ENCODE measurements at places on chromosomes 5 and 9.

DNA sequence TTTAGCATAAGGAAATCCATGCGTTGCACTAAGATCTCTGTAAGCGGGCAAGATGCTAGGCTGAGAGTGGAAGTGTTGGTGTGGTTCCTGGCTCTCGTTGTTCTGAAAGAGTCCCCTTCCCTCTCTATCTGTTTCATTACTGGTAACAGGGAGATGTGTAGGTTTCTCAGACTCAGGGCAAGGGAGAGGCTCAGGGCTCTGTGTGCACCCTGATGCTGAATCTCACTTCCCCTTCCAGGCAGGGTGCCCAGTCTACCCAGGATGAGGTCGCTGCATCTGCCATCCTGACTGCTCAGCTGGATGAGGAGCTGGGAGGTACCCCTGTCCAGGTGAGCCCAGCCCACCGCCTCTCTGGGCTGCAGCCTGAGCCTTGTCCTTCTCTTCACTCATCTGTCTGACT, 45.7 kb downstream of the STOM start:
- no peak for DNase-seq

GRCh38 chr5:110268985-110269384, 457.5 kb downstream of the TMEM232 start:
- DNase-seq: no peak

DNA sequence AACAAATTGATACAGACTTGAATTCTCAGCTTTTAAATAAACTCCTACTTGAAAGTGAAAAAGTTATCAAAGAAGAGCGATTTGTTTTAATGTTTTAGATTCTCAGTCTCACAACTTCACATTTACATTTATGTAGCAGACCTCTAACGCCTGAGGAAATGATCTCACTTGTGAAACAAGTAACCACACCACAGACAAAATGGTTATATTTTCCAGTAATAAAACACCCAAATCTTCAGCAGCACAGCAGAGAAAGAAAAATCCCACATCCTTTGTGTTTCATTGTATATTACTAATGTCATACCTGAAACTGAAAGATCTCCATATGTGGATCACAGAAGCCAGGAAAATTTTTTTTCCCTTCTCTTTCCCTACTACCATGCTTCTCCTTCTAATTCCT, 29.8 kb upstream of the GZMA start:
- no peak for DNase-seq

DNA sequence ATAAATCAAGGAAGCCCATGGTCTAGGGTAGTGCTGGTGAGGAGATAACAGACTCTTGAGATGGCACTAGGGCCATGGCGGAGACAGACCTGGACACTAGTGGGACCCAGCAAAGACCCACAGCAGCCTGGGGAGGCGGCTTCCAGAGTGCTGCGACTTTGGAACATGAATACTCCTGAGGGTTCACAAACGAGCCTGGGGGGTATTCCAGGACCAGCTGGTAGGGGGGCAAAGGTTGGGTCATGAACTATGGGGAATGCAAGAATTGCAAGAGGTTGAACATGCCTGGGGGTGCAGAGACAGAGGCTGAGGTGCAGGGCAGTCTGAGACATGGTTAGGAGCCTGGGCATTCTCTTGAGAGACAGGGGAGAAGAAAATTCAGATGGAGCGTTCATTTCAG, 43.8 kb upstream of the SPTLC1 start:
- DNase-seq: no peak

DNA sequence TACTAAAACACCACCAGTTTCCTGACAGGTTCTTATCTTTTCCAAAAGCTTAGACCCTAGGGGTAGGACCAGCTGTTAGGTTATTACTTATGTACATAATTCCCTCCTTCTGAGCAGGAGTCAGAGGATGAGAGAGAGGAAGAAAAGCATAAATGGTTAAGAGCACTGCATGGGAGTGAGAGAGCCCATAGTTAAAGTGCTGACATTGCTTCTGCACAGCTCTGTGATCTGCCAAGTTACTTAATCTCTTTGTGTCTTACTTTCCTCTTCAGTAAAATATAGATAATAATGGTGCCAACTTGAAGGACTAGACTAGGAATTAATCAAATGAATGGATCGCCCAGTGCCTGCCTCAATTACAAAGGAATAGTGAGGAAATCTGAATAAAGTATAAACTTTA, 66.4 kb downstream of the NRG2 start:
- no peak for DNase-seq

DNA sequence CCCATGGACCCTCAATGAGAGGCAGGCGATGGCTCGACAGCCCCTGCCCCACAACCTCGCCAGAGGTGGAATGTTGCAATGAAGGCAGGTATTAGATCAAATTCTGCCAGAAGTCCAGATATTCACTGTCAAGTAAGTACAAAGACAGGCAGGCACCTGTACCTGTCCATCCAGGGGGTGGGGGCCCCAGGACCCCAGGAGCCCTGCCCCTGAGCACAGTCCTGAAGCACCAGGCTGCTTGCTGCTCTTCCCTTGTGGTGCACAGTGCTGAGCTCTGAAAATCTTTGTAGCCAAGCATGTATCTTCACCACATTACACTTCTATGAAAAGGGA, 26.2 kb upstream of the HMCN2 start:
- no peak for DNase-seq

- no peak for DNase-seq
Measured at GRCh38 chr9:3239240-3239639, 286.6 kb downstream of the RFX3 start.

DNA sequence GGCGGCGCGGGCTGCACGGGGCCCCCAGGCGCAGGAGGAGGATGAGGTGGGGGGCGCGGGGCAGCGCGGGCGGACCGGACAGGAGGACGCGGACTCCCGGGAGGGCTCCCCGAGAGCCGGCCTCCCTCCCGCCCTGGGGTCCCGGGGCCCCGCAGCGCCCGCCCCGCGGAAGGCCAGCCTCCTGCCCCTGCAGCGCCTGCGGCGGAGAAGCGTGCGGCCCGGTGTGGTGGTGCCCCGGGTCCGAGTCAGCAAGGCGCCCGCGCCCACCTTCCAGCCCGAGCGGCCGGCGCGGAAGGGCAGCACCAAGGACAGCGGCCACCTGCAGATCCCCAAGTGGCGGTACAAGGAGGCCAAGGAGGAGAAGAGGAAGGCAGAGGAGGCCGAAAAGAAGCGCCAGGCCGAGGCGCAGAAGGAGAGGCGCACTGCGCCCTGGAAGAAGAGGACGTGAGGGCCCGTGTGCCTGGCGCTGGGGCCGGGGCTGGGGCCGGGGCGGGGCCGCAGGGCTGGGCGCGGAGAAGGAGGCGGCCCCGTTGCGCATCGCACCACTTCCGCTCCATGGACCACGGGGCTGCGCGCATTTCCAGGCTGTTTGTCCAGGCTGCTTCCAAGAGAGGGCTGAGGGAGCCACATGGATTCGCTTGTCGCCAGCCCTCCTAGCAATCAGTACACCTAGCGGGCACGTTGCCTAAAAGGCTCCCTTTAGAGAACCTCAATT, 86.0 kb downstream of the ANKRD33B start:
- no peak for DNase-seq

DNA sequence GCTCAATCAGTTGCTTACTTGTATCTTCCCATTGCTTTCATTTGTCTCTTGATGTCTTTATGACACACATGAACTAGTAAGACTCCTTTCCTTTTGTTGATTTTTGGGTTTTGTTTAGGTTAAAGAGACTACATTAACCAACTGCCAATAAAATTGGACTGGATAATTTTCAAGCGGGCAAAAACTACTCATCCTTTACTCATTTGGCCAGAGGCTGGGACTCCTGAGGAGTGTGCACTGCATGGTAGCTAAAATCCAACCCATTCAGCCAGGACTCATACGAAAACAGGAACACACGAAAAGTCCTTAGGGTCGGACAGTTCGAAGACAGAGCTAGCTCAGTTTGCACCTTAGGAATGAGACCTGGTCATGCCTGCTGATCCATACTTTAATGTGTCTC, 6.0 kb downstream of the SLC46A2 start:
- DNase-seq: no peak

DNA sequence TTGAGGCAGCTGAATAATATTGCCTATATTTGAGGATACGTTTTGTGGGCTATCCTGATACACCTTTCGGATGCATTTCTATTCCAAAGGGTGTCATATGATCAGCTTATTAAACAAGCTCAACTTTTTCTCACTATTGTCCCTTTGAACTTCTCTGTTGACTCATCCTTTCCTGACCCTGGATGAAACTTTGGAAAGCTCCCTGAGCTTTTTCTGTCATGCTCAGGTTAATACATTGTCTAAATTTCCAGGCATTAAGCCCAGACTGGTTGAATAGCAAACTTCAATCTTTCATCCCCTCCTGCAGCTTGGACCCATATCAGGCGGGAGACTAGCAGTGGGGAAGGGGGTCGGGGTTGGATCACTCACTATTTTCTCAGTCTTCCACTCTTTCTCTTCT, 104.9 kb upstream of the PTPN3 start:
- no peak for DNase-seq

GRCh38 chr9:38318759-38319495, 73.6 kb upstream of the ALDH1B1 start:
- DNase-seq: no peak

DNA sequence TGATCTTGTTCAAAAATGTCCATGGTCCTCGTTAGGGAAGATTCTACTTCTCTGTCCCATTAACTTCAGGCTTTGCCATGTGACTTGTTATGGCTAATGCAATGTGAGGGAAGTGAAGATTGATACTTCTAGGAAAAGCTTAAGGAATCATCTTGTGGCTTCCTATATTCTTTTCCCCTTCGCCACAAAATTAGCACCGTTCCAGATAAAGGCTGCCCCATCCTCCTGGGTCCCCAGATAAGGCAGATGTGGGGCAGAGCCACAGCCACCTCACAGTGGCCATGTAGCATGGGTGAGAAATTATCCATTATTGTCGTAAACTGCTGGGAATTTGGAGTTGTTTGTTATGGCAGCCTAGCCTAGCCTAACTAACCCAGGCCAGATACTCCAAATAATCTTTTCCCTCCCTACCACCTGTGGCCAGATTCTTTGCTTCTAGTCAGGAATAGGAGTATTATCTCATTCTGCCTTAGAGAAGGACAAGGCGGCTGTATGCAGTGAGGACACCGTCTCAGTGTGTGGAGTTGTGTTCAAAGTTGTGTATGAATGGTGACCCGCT, 31.9 kb upstream of the BOD1 start:
- no peak for DNase-seq

DNA sequence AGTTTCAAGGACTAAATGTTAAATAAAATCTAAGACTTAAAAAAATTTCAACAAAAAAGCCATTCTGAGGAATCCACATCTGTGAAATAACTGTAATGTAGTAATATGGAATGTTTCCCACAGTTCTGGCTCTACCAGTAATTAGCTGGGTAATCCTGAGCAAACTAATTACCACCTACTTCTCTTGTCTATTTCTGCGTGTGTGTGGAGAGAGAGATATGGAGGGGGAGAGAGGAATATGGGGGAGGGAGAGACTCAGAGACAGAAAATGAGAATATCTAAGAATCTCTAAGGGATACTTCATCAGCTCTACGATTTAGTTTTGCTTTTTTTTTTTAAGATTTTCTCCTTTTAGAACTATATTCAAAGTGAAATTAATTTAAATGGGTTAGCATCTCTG, 28.0 kb downstream of the TBCA start:
- no peak for DNase-seq

DNA sequence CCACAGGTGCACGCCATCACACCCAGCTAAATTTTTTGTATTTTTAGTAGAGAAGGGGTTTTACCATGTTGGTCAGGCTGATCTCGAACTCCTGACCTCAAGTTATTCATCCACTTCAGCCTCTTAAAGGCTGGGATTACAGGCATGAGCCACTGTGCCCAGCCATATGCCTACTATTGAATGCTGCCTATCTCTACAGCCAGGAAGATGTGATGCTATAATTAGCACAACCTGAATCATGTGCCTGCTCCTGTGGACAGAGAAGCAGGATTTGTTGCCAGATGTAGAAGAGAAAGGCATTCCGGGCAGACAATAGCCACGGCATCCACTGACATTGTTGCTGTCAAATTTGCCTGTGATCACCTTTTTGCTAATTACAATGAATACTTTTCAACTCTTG, 24.4 kb upstream of the MLLT3 start:
- DNase-seq: no peak

- no peak for DNase-seq
Measured at GRCh38 chr5:172245703-172246125, 37.9 kb downstream of the UBTD2 start.

DNA sequence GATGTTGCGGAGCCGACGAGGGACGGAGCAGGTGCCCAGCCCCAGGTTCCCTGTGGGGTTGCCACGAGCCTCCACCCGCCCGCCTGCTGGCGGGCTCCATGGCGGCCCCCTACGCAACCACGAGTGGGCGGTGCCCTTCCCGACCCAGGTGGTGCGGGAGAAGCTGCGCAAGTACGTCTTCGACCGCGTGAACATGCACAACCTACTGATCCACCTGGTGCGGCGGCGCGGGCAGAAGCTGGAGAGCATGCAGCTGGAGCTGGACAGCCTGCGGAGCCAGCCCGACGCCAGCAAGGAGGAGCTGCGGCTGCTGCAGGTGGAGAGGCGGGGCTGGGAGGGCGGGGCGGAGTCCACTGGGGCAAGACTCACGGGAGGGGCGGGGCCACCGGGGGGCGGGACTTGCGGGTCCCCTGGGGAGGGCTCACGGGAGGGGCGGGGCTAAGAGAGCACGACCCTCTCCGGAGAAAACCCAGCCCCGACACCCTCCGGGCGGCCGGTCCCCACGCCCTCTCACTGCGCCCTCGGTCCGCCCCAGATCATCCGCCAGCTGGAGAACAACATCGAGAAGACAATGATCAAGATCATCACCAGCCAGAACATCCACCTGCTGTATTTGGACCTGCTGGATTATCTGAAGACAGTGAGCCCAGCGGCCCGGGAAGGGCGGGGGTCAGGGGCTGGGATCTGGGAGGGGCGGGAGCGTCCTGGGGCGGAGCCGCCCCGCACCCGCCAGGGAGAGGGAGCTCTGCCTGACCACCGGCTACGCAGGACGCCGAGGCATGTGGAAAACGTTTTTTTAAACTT, 3.9 kb downstream of the CCDC183 start:
- DNase-seq: no peak

GRCh38 chr9:72276429-72276828, 88.6 kb downstream of the ZFAND5 start:
- DNase-seq: no peak

DNA sequence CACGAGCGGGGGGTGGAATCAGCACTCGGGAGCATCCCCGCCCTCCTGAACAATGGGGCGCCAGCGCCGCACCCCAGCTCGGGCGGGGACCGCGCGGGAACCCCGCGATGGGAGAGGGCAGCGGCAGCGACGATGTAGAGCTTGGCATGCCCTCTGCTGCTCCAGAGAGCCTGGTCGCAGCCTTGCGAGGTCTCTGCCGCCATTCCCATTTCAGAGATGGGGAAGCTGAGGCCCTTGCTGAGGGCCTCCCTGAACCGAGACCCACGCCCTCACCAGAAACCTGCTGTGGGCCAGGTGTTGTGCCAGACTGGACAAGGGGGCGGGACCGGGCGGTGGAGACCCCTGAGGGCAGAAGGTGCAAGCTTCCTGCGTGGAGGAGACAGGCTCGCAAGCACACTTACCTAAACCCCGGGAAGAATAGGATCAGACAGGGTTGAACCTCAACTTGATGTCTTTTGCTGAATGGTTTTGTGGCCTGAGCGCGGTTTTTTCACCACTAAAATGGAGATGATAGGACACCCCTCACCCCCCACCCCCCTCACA, 647 bp upstream of the MEGF9 start:
- DNase-seq: no peak
